ENCODE measurements at places on chromosomes 12 and 14. TPM values are rescaled to one million over a fixed set of nuclear protein-coding genes. Genes with fewer than 3 reads are reported as not detected.

C14orf132 gene
- total RNA-seq, result 3.8 TPM

TC2N gene
- total RNA-seq, result 0.53 TPM

TAS2R43 gene
- total RNA-seq, result not detected

SPIC gene
- not detected for total RNA-seq

LMO3 gene
- not detected for total RNA-seq

MBIP gene
- 24.8 TPM for total RNA-seq

INSM2 gene
- total RNA-seq, result not detected

CAPS2 gene
- 0.37 TPM for total RNA-seq

Measured in MG63 (cell line).